ENCODE measurements at places on chromosomes 7 and 10. TPM values are rescaled to one million over a fixed set of nuclear protein-coding genes. Genes with fewer than 3 reads are reported as not detected.

Gene TTYH3
- polyA plus RNA-seq: 105 TPM

Gene TMEM26
- 0.06 TPM for polyA plus RNA-seq

Gene GNGT1
- 0.15 TPM for polyA plus RNA-seq

Gene MXI1
- 17.8 TPM for polyA plus RNA-seq

Gene DGKB
- polyA plus RNA-seq: 2.1 TPM

Gene SKIDA1
- polyA plus RNA-seq: 0.47 TPM

Gene HMX3
- polyA plus RNA-seq: not detected

Gene TEX36
- polyA plus RNA-seq: not detected

Gene FANK1
- polyA plus RNA-seq: 13.6 TPM

Gene SLC26A3
- not detected for polyA plus RNA-seq

Gene HGF
- 1.5 TPM for polyA plus RNA-seq

Gene LZTS2
- polyA plus RNA-seq: 50.6 TPM

Gene CALML5
- not detected for polyA plus RNA-seq

Gene CTBP2
- 69.7 TPM for polyA plus RNA-seq

Gene MOGAT3
- polyA plus RNA-seq: not detected

Gene ADAMTS14
- polyA plus RNA-seq: 1.2 TPM

Gene PRLHR
- polyA plus RNA-seq: 0.03 TPM

Gene CBLL1
- 28.8 TPM for polyA plus RNA-seq

Gene RBAK
- 2.5 TPM for polyA plus RNA-seq

Gene TFR2
- 0.32 TPM for polyA plus RNA-seq

Gene FFAR4
- not detected for polyA plus RNA-seq

Gene ANKRD22
- polyA plus RNA-seq: 0.15 TPM

Gene HKDC1
- polyA plus RNA-seq: 0.06 TPM

Gene PIK3AP1
- polyA plus RNA-seq: 0.07 TPM

Gene EIF4H
- 443 TPM for polyA plus RNA-seq

Gene ALOX5
- polyA plus RNA-seq: not detected

Gene GPR146
- polyA plus RNA-seq: 1.4 TPM

Gene ANXA8
- 0.41 TPM for polyA plus RNA-seq

Gene BCCIP
- polyA plus RNA-seq: 28.0 TPM

Gene AGR3
- polyA plus RNA-seq: not detected

Gene CLRN3
- polyA plus RNA-seq: 0.25 TPM

Gene OR6V1
- not detected for polyA plus RNA-seq

Gene NODAL
- not detected for polyA plus RNA-seq

Gene AASS
- 1.2 TPM for polyA plus RNA-seq

Gene SCIN
- polyA plus RNA-seq: 0.02 TPM

Gene OR2A5
- not detected for polyA plus RNA-seq

Gene CPVL
- 0.16 TPM for polyA plus RNA-seq

Gene SLC13A1
- not detected for polyA plus RNA-seq

Gene COBL
- polyA plus RNA-seq: not detected

Gene PTF1A
- polyA plus RNA-seq: not detected

Gene CALML3
- polyA plus RNA-seq: not detected

Gene WASHC2C
- polyA plus RNA-seq: 24.0 TPM

Gene MAGI2
- 1.1 TPM for polyA plus RNA-seq

Gene SSC4D
- polyA plus RNA-seq: 2.0 TPM

Gene PHYHIPL
- 0.44 TPM for polyA plus RNA-seq

Gene NOS3
- 0.15 TPM for polyA plus RNA-seq

Gene TSPAN33
- 7.2 TPM for polyA plus RNA-seq

Gene BAIAP2L1
- polyA plus RNA-seq: 8.7 TPM

Gene KCTD7
- polyA plus RNA-seq: 19.5 TPM

Gene PDK4
- polyA plus RNA-seq: 0.10 TPM

Gene KCND2
- polyA plus RNA-seq: not detected

Gene DENND2A
- polyA plus RNA-seq: 3.5 TPM

Gene ITPRID1
- not detected for polyA plus RNA-seq

Gene FBXL13
- polyA plus RNA-seq: 1.1 TPM

Gene CFAP58
- polyA plus RNA-seq: 0.47 TPM

Gene SFRP4
- not detected for polyA plus RNA-seq

Gene PAPOLB
- not detected for polyA plus RNA-seq

Gene ARID5B
- polyA plus RNA-seq: 18.4 TPM

Data from SK-N-SH (cell line).